ENCODE measurements at places on chromosomes 7 and 10. TPM values are rescaled to one million over a fixed set of nuclear protein-coding genes. Genes with fewer than 3 reads are reported as not detected.

Gene PNLIP
- not detected for total RNA-seq

Gene IFIT1B
- total RNA-seq: not detected

Gene SLC29A4
- 6.7 TPM for total RNA-seq

Gene AOAH
- not detected for total RNA-seq

Gene AVPI1
- 40.7 TPM for total RNA-seq

Gene ZNF239
- 9.7 TPM for total RNA-seq

Gene TMEM72
- total RNA-seq: not detected

Gene TLL2
- total RNA-seq: 0.18 TPM

Gene LIPN
- not detected for total RNA-seq

Gene TMEM130
- not detected for total RNA-seq

Gene FZD8
- total RNA-seq: 275 TPM

Gene GPER1
- 4.9 TPM for total RNA-seq

Gene TMEM196
- total RNA-seq: not detected

Gene CHST3
- 17.0 TPM for total RNA-seq

Gene PTF1A
- not detected for total RNA-seq

Gene HOXA13
- 12.1 TPM for total RNA-seq

Gene TMEM229A
- not detected for total RNA-seq

Gene OR6B1
- not detected for total RNA-seq

Gene NPVF
- total RNA-seq: not detected

Gene POM121L12
- not detected for total RNA-seq

Gene CDK6
- total RNA-seq: 38.7 TPM

Gene CTTNBP2
- total RNA-seq: 1.0 TPM

Gene ZNF716
- not detected for total RNA-seq

Gene FFAR4
- 1.5 TPM for total RNA-seq

Gene GCK
- not detected for total RNA-seq

Measured in PC-3 (cell line).